ENCODE measurements at places on chromosomes 7 and 10.

DNA sequence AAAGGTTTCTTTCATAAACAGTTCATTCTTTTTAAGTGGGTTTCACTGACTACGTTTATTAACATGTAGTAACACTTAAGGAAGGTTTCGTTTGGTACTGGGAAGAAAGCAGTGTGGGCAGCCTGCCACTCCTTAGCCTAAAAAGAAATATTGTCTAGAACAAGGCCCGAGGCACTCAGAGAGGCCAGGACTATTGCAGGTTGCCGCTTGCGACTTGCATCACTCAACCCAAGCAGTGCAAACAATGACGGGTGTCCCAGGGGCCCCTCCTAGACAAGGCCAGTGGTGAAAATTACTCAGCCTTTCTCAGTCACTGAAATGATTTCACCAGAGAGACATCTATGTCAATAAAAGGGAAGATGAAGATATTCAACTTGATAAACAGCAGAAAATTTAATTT lies 243.9 kb downstream of the SNX13 start:
- DNase-seq = no peak

DNA sequence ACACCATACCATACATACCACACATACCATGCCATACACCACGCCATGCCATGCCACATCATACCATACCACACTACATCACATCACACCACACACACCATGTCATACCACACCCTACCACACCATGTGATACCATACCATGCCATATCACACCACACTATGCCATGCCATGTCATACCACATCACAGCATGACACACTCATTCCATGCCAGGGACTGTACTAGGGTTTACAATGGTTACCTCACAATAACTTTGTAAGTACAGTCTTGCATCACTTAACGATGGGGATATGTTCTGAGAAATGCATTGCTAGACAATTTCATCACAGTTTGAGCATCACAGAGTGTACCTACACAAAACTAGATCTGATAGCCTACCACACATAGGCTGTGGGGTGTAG lies 14.5 kb downstream of the PYROXD2 start:
- no peak for DNase-seq

DNA sequence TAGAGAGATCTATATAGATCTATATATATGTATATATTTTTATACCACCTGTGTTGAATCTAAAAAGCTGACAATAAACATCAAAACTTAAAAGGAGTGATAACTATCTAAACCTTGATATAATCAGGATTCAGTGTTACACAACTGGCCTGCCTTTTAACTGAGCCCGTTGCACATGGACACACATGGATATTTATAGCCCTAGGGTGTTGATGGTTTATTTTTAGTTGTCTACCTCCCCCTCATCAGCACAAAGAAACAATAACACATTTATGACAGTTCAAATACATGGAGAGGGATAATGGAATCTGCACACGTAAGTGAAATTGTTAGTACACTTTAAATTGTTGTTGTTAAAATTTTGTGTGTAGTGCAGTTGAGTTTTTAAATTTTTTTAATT lies 336.9 kb downstream of the ZNF248 start:
- no peak for DNase-seq

DNA sequence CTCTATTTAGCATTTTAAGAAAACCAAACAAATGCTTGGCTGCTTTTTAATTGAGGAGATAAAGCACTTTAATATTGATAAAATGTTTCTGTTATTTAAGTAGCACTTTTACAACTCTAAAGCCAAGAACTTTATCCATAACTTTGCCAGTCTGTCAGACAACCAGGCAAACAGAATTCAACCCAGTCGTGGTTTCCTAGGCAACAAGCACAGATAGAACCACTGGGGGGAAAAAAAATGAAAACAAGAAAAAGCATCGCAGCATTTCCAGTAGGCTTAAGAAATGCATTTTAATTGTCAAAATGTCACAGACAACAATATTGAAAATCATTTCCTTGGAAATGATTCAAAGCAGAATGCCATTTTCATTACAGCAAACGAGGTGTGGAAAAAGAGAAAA lies 323.4 kb downstream of the PARD3 start:
- DNase-seq = no peak

GRCh38 chr7:46369933-46370654 lies 449.0 kb upstream of the IGFBP3 start:
- DNase-seq = peak; percentile 89

- no peak for DNase-seq
These were observed 54.9 kb upstream of the ZMIZ2 start for GRCh38 chr7:44693641-44694313.

- no peak for DNase-seq
These were observed 75.4 kb upstream of the SLC13A1 start for GRCh38 chr7:123275036-123275753.

DNA sequence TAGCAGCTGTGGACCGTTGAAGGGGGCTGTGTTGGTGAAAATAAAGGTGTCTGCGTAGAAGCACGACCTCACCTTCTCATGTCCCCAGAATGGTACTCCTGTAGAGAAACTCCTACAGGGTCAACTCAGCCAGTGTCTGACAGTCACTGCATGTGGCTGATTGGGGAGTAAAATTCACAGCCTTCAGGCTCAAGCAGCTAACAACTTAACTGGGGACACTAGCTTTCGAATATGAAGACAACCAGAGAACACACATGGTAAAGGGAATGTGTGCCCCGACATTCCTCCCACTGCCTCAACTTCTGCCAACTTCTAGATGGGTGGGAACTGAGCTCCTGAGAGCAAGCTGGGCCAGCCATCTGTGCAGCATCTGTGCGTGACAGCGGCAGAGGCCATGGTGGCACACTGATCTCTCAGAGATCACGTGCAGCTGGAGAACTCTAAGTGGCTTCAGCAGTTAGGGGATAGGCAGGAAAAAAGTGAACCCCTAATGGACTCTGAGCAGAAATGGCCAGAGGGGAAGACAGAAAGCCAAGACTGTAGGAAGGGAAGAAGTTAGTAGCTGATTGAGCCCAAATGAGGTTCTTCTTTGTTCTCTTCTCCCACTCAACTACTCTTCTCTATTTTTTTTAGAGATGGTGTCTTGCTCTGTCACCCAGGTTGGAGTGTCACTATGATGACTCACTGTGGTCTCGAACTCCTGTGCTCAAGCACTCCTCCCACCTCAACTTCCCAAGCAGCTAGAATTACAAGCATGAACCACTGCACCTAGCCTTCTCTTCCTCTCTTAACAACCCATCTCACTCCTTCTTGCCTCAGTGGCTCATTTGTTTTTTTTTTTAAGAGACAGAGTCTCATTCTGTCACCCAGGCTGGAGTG lies 280.8 kb downstream of the ZEB1 start:
- DNase-seq = no peak

Measured in hindlimb muscle (tissue), 1 donor.